ENCODE measurements at places on chromosomes 3 and 15. TPM values are rescaled to one million over a fixed set of nuclear protein-coding genes. Genes with fewer than 3 reads are reported as not detected.

DNA sequence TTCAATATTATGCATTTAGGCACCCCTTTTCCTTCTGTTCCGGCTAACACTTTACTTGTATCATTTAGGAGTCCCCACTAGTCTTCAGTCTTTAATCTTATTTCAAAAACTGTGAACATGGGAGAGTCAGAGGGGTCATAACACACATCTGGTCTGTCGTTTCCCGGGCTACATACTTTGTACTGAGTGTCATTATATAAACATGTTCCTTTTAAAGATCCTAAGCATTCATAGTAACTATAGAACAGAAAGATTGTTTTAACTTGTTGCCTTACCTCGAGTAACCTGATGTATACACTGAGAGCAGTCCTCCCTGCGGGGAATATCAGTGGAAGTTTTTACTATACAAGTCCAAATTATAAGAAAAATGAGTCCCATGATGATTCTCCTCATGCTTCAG lies 78.2 kb upstream of the VEPH1 start:
- no peaks in the 10 kb centered on the region for H3K36me3 ChIP-seq
- H3K4me3 ChIP-seq = no peak overlapping the region
- H3K27ac ChIP-seq = no peak overlapping the region
- H3K27me3 ChIP-seq = no peaks in the 10 kb centered on the region
- no peaks in the 10 kb centered on the region for H3K4me1 ChIP-seq

DNA sequence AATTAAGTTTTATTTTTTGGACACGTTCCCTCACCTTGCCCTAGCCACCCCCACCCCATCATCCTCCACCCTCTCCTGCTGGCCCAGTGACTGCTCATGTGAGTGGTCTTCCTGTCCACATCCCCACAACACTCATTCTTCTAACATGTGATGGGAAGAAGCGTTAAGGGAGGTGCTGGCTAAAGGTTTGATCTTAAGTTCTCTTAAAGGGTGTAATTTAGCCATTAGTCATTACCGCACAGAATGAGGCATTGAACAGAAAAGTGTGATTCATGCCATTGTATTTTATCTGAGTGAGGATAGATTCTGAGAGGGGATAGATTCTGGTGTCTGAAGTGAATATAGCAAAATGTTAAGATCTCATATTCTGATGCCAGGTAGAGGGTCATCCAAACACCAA lies 272.9 kb upstream of the TPM1 start:
- DNase-seq = no peak
- no peak overlapping the region for H3K4me3 ChIP-seq
- H3K36me3 ChIP-seq = peaks cover 73% of the 10 kb centered on the region
- no peak overlapping the region for H3K27ac ChIP-seq

- no peak overlapping the region for H3K27ac ChIP-seq
- no peaks in the 10 kb centered on the region for H3K4me1 ChIP-seq
- H3K4me3 ChIP-seq = no peak overlapping the region
- no peaks in the 10 kb centered on the region for H3K36me3 ChIP-seq
These were observed 47.2 kb upstream of the SLC6A11 start for GRCh38 chr3:10768708-10769394.

CACNA2D2 gene
- 2.3 TPM for total RNA-seq

GRCh38 chr3:59802045-59802444 lies 752.2 kb upstream of the CFAP20DC start:
- DNase-seq = no peak
- H3K4me3 ChIP-seq = no peak overlapping the region
- no peaks in the 10 kb centered on the region for H3K27me3 ChIP-seq
- no peaks in the 10 kb centered on the region for H3K4me1 ChIP-seq
- H3K36me3 ChIP-seq = no peaks in the 10 kb centered on the region

FOXL2NB gene
- not detected for total RNA-seq

GPR176 gene
- total RNA-seq = 43.0 TPM

- H3K4me3 ChIP-seq = no peak overlapping the region
- H3K36me3 ChIP-seq = peaks cover 69% of the 10 kb centered on the region
- no peak overlapping the region for H3K27ac ChIP-seq
- no peak for DNase-seq
These were observed 19.8 kb downstream of the WHAMM start for GRCh38 chr15:82829234-82829633.

- H3K27ac ChIP-seq = no peak overlapping the region
- no peaks in the 10 kb centered on the region for H3K36me3 ChIP-seq
- H3K4me3 ChIP-seq = no peak overlapping the region
- H3K4me1 ChIP-seq = no peaks in the 10 kb centered on the region
- no peaks in the 10 kb centered on the region for H3K27me3 ChIP-seq
These were observed 113.4 kb upstream of the FAM3D start for GRCh38 chr3:58779934-58780333.

FES gene
- total RNA-seq = 86.3 TPM

IP6K1 gene
- total RNA-seq = 69.0 TPM

GRCh38 chr3:18385706-18386105 lies 39.4 kb downstream of the SATB1 start:
- H3K27ac ChIP-seq = no peak overlapping the region
- no peaks in the 10 kb centered on the region for H3K27me3 ChIP-seq
- DNase-seq = no peak
- H3K36me3 ChIP-seq = no peaks in the 10 kb centered on the region

- no peaks in the 10 kb centered on the region for H3K27me3 ChIP-seq
- no peaks in the 10 kb centered on the region for H3K36me3 ChIP-seq
- H3K4me3 ChIP-seq = no peak overlapping the region
These were observed 91.2 kb downstream of the SEMA5B start for GRCh38 chr3:122936335-122936734.

DNA sequence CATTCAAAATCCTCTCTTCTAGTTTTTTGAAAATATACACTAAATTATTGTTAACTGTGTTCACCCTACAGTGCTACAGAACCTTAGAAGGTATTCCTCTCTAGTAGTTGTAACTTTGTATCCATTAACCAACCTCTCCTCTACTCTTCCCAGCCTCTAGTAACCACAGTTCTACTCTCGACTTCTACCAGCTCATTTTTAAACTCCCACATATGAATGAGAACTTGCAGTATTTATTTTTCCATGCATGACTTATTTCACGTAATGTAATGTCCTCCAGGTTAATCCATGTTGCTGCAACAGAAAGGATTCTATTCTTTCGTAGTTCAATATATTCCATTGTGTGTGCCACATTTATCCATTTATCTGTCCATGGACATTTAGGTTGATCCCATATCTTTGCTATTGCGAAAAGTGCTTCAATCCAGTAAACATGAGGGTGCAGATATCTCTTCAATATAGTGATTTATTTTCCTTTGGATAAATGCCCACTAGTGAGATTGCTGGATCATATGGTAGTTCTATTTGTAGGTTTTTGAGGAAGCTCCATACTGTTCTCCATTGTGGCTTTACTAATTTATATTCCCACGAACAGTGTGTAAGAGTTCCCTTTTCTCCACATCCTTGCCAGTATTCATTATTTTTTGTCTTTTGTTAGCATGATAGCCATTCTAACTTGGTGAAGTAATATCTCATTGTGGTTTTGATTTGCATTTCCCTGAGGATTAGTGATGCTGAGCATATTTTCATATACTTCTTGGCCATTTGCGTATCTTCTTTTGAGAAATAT lies 113.7 kb upstream of the SMAD3 start:
- no peaks in the 10 kb centered on the region for H3K36me3 ChIP-seq
- H3K4me1 ChIP-seq = no peaks in the 10 kb centered on the region
- no peak for DNase-seq
- no peak overlapping the region for H3K4me3 ChIP-seq
- H3K27ac ChIP-seq = no peak overlapping the region

DNA sequence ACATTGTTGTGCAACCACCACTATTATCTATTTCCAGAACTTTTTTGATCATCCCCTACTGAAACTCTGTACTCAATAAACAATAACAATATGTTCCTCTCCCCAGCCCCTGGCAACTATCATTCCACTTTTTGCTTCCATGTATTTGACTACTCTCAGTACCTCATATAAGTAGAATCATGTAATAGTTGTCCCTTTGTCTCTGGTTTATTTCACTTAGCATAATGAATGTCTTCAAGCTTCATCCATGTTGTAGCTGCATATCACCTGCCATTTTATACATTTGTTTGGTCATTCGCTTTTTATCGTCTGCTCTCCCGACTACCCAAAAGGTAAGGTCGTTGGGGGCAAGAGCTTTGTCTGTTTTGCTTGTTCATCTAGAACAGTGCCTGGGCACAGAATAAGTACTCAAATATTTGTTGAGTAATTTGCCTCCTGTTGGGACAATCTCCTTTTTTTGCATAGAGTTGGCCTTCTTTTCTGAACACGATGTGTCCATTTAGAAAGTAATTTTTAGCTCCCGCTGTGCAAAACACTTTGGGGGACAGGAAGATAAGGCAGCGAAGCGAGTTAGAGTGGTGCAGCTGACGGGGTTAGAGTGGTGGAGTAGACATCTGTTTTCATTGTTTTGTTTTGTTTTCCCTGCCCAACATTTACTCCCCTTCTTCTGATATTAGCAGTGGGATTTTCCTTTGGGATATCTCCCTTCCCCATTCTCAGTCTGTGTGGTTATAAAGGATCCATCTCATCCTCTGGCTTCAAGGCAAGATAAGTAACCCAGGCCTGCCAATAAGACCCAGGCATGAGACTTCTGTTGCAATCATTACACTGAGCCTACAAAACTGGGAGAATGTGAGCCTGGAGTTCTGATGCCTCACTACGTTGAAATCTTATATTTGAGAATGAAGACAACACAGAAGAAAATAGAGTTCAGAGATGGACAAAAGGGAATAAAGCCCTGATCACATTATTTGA lies 83.4 kb upstream of the RNU6-1 start:
- peak overlapping the region; percentile 83 for H3K27ac ChIP-seq
- no peak for DNase-seq
- H3K4me1 ChIP-seq = peaks cover 45% of the 10 kb centered on the region
- H3K27me3 ChIP-seq = no peaks in the 10 kb centered on the region
- no peak overlapping the region for H3K4me3 ChIP-seq
- H3K36me3 ChIP-seq = no peaks in the 10 kb centered on the region

GRCh38 chr3:164096352-164096751 lies 981.9 kb downstream of the SI start:
- H3K4me3 ChIP-seq = no peak overlapping the region
- H3K27ac ChIP-seq = no peak overlapping the region
- no peak for DNase-seq
- H3K36me3 ChIP-seq = no peaks in the 10 kb centered on the region
- no peaks in the 10 kb centered on the region for H3K27me3 ChIP-seq
- no peaks in the 10 kb centered on the region for H3K4me1 ChIP-seq

LMAN1L gene
- not detected for total RNA-seq

DNA sequence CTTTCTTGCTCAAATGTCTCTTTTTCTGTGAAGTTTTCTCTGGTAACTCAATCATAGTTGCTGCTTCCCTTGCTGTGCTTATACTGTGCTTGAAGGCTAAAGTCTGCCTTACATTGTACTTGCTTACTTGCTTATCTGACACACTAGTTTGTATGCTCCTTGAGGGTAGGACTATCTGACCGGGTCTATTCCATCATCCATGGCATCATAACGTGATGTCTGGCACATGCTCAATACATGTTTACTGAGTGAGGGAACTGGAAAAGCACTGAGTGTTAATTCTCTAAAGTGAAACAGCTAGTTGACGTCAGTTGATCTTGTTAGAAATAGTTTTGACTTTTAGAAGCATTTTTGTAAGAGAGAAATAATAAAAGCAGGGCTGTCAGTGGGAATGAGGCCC lies 42.7 kb downstream of the MAP3K13 start:
- H3K4me3 ChIP-seq = no peak overlapping the region
- no peak for DNase-seq
- H3K27me3 ChIP-seq = no peaks in the 10 kb centered on the region
- no peak overlapping the region for H3K27ac ChIP-seq
- no peaks in the 10 kb centered on the region for H3K4me1 ChIP-seq

DNA sequence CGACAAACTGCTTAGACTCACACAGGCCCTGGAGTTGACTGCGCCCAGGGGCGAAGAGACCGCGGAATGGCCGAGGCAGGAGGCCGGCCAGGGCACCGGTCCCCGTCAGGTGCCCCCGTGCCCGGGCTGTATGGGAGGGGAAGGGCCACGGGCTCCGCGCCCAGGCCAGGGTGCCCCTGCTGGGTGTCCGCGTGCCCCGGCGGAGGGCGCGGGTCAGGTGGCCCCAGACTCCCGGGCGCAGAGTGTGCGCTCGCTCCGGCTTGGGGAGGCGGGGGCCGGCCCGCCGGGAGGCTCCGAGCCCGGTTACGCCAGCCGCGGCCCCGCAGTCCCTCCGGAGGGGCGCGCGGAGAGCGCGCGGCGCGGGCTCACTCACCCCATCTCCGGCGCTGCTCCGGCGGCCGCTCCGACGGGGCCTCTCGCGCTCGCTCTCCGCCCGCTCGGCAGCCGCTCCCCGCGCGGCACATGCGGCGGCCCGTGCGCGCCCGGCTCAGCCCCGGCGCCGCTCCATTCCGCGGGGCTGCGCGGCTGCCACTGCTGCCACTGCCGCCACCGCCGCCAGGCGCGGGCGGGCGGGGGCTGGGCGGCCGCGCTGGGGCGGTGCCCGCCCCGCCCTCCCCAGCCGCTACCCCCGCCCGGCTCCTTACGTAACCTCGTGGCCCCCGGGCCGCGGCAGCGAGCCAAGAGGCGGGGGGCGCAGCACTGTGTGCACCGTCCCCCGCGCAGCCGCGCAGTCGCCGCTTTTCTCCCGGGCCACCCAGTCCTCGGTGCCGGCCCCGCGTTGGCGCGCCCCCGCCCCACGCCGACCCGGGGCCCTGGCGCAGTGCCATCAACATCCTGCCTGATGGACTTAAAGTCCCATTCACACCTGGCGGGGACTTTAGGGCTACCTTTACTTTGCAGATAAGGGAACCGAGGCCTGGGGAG lies at the start of gene HOMER2:
HOMER2 (minus strand) TSS at position 563 of the 924 bp plus-strand sequence; CDS start at position 378, 185 bp downstream.
- H3K4me1 ChIP-seq = peaks cover 5% of the 10 kb centered on the region
- no peaks in the 10 kb centered on the region for H3K36me3 ChIP-seq
- peak within 1 kb of the TSS; percentile 68 for H3K4me3 ChIP-seq
- no peaks in the 10 kb centered on the region for H3K27me3 ChIP-seq
- no peak for DNase-seq
- H3K27ac ChIP-seq = no peak within 1 kb of the TSS

DNA sequence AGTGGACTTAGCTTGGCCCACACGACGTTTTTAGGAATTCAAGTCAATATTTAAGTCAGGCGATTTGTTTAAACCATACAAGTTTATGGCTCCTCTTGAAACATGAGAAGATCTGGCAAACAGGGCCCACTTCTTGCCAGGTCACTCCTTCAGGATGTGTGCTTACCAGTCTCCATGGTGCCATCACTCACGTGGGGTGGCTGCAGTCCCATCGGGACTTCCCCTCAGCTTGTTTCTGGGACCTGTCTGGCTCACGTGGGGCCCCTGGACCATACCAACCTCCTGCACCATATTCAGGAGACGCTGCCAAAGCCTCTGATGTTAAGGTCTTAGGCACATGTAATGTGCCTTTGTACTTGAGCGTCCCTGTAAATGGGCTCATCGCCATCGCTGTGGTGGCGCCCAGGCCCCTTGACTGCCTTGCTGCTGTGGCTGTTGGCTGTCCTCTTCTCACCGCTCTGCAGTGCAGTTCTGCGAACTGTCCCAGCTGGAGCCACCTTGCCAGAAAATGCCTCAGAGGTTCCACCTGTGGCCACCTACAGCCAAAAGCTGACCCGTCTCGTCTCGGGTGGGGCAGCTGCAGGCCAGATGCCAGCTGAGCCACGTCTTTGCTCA lies 8.9 kb downstream of the MCM2 start:
- no peak for DNase-seq
- H3K4me3 ChIP-seq = no peak overlapping the region
- H3K4me1 ChIP-seq = no peaks in the 10 kb centered on the region
- no peaks in the 10 kb centered on the region for H3K27me3 ChIP-seq
- H3K27ac ChIP-seq = no peak overlapping the region

FMN1 gene
- 27.5 TPM for total RNA-seq

NMD3 gene
- 41.2 TPM for total RNA-seq

GRCh38 chr15:52011711-52012144 lies 7.3 kb upstream of the MAPK6 start:
- H3K27me3 ChIP-seq = no peaks in the 10 kb centered on the region
- H3K27ac ChIP-seq = no peak overlapping the region
- no peaks in the 10 kb centered on the region for H3K4me1 ChIP-seq
- DNase-seq = no peak
- H3K36me3 ChIP-seq = no peaks in the 10 kb centered on the region

Measured in thoracic aorta (tissue), 2 donors.